ENCODE measurements at places on chromosomes 6 and 20.

DNA sequence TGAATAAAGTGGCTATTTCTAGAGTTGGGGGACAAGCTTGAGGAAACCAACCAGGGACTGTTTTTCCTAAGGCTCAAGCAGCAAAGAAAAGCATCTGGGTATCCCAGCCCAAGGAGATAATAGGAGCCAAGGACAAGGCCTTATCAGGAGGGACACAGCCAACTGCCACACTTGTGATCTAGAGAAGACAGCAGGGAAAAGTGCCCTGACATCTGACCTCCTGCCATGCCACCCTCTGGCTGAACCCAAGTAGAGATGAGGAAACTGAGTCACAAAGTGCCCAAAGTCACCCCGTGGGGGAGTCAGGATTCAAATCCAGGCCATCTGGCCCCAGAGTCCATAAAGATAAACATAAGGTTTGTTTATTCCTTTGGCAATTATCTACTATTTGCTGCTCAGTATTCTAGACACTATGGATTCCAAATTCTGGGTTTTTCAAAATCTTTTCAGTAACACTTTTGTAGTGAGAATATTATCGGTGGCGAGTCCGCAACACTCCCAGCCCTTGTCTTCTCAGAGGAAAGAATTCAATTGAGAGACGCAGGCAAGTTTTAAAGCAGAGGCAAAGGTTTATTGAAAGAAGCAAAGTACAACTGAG, 3.5 kb upstream of the LBP start:
- DNase-seq = no peak

GRCh38 chr6:107805504-107805903, 18.6 kb downstream of the SCML4 start:
- DNase-seq = no peak

DNA sequence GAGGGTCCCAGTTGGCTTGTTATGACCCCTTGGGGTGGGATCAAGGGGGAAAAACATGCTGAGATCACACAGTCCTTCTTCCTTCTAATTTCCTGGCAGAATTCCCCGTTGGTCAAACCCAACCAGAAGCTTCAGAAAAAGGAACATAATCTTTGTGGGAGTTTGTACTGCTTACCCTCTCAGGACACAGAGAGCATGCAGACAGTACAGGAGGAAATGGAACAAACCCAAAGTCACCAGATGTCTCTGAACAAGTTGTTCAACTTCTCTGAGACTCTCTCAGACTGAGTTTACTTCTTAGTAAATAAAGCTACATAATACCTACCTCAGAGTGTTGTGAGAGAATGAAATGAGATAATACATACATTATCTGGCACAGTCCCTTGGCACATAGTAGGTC, 181.1 kb upstream of the TSHZ2 start:
- no peak for DNase-seq

GRCh38 chr6:150286460-150286859, 82.4 kb upstream of the IYD start:
- no peak for DNase-seq

DNA sequence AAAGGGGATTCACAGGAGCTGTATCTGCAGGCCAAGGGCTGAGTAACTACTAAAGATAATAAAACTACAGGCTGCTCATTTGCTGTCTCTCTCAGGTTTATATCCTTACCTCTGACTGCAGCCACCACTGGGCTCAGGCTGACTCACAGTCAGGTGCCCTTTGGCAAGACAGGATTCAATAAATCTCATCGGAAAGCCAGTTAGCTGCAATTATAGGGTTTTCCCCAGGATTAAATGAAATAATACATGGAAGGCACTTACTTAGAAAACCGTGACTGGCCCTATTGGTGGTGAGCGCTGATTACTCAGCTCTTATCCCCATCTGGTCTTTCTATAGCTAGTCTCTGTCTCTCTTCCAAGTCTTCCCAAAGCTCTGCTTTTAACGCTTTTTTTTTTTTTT, 26.4 kb downstream of the RMND1 start:
- no peak for DNase-seq

DNA sequence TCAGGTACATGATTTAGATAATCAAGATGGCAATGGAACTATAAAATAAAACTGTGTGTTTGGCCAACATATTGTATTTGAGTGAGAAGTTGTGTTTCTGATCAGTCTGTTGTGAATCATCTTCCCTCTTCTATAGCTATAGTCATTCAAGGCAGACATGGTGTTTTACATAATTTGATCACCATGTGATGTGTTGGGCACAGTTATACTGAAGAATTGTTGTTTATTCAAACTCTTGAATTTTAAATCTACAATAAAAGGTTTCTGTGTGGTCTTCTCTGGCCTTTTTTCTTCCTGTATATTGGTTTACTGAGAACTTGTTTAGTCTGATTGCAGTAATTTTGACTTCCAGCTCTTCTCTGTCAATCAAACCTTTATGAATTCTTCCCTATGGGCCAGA, 4.4 kb downstream of the RNF182 start:
- no peak for DNase-seq

- DNase-seq = no peak
These were observed 103.5 kb upstream of the TRAF3IP2 start for GRCh38 chr6:111709201-111709600.

DNA sequence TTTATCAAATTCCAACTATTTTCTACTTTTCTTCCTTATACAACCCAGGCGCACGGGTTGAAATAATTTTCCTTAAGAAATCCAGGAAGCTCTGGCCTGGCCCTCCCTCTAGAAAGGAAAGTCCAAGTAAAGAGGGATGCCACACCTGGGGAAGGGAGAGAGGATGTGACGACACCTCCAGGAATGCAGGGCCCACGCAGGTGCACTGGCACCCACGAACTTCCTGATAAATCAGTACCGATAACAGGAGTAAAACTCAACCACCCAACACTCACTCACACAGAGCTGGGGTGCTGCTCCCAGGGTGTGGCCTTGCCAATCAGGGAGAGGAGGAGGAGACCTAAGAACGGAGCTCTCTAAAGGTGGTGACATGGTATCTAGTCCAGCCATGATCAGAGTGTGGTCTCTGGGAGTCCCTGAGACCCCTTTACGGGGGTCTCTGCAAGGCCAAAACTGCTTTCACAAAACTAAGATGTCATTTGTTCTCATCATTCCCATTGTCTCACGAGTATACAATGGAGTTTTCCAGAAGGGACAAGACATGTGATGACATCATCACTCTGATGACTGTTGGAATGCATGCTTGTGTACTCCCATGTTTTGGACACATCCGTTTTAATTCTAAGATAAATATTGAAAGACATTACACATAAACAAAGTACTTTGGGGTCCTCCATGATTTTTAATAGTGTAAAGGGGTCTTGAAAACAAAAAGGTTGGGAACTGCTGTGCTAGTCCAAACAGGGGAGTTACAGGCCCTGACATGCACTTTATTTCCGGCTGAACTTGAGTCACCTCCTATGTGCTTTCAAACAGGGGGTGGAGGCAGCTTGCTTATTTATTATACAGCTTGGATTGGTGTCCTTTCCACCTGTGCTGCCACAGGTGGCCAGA, 2.2 kb upstream of the PARD6B start:
- DNase-seq = no peak

DNA sequence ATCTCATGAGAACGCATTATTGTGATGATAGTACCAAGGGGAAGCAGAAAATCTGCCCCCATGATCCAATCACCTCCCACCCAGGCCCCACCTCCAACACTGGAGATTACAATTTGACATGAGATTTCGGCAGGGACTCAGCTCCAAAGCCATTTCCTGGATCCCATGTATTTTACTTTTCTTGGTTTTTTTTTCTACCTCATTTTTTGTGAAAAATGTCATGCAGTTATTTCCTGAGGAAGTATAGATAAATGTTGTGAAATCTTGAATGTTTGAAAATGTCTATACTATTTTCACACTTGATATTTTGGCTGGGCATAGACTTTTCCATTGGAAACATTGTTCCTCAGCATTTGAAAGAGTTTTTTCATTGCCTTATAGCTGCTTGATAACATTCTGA, 9.1 kb upstream of the BRPF3 start:
- DNase-seq = no peak

DNA sequence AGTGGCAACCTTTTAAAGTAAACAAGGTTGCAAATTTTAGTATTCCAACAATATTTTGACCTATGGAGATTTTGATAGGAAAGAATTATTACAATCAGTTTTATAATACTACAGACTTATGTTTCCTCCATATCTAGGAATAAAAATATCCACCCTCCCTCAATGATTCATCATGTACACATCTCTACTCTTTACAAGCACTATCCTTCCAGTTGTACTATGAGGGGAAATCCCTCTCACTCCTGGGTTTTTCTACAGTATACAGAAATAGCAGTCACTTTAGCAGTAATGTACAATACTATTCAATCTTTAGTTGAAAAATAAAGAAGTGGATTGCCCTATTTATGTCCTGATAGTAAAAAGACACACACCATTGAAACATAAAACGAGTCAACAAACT, 46.3 kb upstream of the SCML4 start:
- no peak for DNase-seq

Measured in NCI-H1092 (cell line).